NCI-H1436 (cell line): ENCODE measurements at places on chromosomes 11 and 22.

DNA sequence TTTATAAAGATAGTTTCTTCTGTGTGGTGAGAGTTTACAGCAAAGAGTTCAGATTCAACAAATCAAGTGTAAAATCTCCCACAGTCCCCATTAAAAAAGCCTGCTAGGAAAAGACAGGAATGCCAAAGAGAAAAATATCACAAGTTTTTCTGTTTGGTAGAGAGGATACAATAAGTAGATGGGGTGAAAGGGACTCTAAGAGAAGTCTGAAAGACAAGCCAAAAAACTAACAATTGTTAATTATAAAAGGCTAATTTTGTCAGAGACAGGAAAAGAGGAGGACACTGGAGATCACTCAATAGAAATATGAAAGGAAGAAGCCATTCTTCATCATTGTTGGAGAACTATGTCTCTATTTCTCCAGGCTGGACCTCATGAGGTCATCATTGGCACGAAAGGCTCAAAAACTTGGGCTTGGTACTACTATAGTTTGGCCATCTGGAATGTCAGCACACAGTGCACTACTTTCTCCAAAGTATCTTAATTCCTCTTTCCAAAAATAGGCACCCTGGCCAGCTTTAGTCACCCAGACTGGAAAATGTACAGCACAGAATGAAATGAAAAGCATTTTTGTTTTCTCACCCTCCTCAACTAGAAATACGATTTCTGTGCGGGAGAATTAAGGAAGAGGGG is 531 bp upstream of the SOX6 start:
- DNase-seq, result no peak

DNA sequence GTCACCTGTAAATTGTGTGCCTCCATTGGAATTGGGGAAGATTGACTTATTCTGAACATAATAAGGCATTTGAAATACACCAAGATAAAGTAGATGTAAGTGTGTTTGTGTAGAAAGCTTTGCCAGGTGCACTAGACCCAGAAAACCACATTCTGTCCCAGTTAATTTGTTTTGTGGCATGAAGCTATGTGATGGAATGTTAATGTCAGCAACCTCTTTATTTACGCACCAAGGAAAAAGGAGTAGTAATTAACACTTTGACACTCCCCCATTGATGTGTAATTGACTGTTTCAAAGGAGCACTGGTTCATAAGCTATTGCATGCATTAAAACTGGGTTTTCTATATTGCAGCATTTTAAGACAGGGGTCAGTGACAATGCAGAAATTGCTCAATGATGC is 14.3 kb downstream of the EIF3M start:
- no peak for DNase-seq

DNA sequence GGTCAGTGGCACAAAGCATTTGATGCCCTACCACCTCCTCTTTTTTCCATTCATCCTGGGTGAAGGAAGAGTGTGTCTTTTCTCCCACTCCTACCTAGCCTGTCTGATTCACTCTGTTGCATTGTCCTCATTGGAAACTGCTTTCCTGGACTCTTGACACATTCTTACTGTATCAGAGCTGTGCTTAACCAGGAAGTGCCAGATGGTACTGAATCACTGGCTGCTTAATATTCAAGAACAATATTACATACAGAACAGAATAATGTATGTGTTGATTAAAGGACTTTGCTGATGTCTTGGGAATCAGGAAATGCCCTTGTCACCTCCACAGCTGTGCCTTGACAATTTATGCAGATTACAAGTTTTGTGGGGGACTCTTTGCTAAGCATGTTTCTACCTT is 44.4 kb downstream of the SVIP start:
- no peak for DNase-seq

DNA sequence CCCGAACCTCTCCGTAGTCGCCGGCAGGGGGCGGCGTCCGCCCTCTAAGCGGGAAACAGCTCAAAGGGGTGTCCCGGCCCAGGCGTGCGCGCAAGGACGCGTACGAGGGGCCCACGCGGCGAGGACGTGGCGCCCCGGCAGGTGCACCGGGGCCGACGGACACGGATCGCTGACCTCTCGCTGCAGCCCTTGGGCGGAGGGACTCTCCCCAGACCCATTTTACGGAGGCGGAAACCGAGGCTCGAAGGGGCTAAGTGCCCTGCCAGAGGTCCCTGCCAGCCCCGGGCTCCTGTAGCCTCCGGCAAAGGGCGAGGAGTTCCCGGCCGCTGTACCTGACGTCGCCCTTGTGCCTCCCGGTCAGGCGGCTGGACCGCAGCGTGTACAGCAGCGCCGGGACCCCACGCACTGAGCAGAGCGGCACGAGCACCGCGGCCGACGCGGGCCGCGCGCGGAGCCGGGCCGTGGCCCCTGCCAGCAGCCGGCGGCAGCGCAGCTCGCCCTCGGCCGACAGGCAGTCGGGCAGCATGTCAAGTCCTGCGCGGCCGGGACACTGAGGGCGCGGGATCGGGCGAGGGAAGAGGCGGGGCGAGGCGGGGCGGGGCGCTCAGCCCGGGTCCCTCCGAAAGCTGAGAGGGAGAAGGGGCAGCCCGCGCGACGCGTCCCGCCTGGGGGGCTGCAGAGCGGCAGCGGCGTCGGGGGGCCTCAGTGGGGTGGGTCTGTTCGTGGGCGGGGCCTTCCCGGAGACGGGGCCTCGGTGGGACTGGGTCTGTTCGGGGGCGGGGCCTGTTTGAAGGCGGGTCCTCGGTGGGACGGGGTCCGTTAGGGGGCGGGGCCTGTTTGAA is at the start of gene NUDT8:
Gene NUDT8 (minus strand): TSS at position 552 of the 842 bp plus-strand sequence. CDS start 26 bp downstream, at position 526.
- peak; percentile 74 for DNase-seq

DNA sequence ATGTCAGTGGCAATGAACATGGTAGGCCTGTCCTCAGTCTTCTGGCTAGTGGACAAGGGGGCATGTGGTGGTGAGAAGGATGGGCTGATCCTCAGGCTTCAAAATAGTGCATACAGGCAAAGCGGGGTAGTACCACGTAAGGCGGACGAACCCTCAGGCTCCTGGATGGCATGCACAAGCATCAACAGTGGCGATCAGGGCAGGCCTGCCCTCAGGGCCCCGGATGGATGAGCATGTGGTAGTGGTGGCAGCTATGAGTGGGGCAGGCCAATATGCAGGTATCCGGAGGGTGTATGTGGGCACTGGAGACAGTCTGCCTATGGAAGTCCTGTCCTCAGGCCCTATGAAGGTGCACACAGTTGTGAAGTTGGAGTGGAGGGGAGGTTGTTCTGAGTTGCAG is 163.8 kb downstream of the GUCY1A2 start:
- no peak for DNase-seq

- DNase-seq, result no peak
Measured at GRCh38 chr11:24747275-24748251, 250.7 kb downstream of the LUZP2 start.

DNA sequence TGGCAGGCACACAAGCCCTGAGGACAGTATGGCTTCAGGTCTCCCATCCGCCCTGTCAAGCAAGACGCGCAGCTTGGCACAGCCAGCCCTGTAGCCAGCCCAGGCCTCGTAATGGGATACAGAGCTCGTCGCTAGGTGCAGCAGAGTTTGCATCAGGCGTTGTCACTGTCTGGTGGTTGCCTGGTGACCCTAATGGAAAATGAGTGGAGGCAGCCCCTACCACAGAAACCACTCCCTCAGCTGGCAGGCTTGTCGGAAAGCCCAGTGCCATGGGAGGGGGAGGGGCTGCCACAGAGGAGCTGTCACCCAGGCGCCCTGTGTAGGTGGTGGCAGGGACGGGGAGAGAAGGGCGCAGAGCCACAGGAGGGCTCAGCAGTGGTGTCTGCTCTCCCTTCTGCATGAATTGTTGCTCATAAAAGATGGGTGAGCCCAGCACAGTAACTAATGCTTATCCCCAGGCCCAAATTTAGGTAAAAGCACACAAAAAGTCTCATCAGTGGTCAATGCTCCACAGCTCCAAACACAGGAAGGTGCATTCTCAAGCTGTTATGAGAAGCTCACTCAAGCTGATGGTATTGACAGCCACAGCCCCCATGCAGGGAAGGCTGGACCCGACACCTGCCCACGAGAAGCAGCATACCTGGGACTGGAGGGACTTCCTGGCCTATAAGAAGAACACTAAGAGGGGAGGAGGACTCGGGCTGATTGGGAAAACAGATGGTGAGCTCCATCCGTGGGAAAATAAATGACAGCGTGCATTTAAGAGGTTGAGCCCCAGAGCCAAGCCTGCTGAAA is 164.6 kb downstream of the ETS1 start:
- DNase-seq, result peak; percentile 71

GRCh38 chr11:35964841-35965240 is 21.0 kb downstream of the LDLRAD3 start:
- no peak for DNase-seq

GRCh38 chr22:38162881-38163843 is 18.5 kb downstream of the PLA2G6 start:
- DNase-seq, result no peak

GRCh38 chr11:116579857-116580727 is 192.7 kb downstream of the BUD13 start:
- DNase-seq, result no peak

- no peak for DNase-seq
Measured at GRCh38 chr11:48168815-48169214, 47.8 kb upstream of the OR4B1 start.

DNA sequence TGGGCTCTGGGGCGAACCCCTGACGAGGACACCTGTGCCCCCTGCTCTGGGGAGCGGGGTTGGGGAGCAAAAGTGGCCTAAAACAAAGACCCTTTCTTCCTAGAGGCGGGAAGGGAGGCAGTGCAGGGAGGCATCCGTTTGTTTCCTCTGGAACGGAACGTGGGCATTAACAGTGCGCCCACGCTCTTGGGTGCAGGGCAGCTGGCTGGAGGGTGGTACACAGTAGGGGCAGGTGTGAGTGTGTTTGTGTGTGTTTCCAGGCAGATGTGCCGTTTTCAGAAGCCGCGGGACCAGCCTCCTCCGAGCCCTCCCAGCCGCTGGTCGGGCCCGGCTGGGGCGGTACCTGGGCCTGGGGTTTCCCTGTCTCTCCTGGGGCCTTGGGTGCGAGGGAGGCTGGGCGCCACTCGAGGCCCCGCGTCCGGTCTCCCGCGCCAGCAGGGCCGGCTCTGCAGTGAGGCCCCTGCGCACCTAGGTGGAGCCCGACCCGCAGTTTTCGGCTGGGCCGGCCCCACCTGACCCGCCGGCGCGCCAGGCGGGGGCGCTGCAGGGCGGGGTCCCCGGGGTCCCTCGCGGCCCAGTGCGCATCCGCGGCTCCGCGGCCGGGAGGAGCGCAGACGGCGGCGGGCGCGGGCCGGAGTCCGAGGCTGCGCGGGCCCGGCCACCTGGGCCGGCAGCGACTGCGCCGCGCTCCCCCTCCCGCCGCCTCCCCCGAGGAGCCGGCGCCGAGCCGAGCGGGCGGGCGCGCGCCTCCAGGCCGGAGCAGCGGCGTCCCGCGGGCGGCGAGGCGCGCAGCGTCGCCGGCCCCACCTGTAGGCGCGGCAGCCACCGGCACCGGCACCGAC is 1252.7 kb downstream of the BRD1 start:
- DNase-seq, result peak; percentile 76

- DNase-seq, result no peak
Measured at GRCh38 chr11:2383852-2384804, 7.0 kb downstream of the CD81 start.

DNA sequence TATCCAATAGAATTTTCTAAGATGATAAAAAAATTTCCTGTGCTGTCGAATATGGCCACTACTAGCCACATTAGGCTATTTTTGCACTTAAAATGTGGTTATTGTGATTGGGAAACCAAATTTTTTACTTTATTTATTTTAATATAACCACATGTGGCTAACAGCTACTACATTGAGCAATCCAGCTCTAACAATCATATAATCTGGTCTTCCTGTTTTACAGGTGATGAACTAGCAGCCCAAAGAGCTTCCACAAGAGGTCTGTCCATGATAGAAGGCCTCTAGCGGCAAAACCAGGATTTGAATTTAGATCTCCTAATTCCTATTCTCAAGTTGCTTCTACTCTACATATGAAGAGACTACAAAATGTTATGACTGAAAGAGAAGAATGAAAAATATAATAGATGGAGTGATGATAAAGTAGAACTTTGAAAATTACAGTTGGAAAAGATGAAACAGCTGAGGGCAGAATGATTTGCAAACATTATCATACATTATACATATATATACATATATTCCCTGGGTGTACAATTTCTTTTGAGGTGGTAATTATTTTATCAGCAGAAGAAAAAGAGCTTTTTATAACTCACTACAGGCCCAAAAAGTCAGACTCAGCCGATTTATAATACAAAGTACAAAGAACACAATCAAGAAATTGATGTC is 363.5 kb upstream of the PITPNB start:
- DNase-seq, result no peak
